Aortic smooth muscle cell (primary cell): ENCODE measurements at places on chromosomes 4 and X. TPM values are rescaled to one million over a fixed set of nuclear protein-coding genes. Genes with fewer than 3 reads are reported as not detected.

Gene MSL3
- total RNA-seq = 16.3 and 18.5 TPM in 2 replicates

Gene MSANTD1
- 0.53 and 0.56 TPM in 2 replicates for total RNA-seq

Gene BRS3
- total RNA-seq = not detected in 2 replicates

Gene CENPVL1
- not detected in 2 replicates for total RNA-seq

Gene STATH
- not detected in 2 replicates for total RNA-seq

Gene HS3ST1
- total RNA-seq = 2.1 and 2.5 TPM in 2 replicates

Gene PNMA3
- total RNA-seq = 0.06 TPM in 1 of 2 replicates, not detected in the other

Gene GLRB
- total RNA-seq = 6.2 and 11.1 TPM in 2 replicates

Gene PCDH10
- 26.4 and 50.9 TPM in 2 replicates for total RNA-seq

Gene PNMA6F
- total RNA-seq = not detected in 2 replicates

Gene ATP2B3
- total RNA-seq = not detected in 2 replicates

Gene RNF175
- not detected in 2 replicates for total RNA-seq

Gene TCEAL3
- 22.6 and 27.9 TPM in 2 replicates for total RNA-seq

Gene GPR50
- total RNA-seq = not detected in 2 replicates

Gene RHOXF1
- not detected in 2 replicates for total RNA-seq
